ENCODE measurements at places on chromosomes 13 and 19.
A peak's percentile ranks its signal among the peaks of the same experiment; 100 is the strongest.

DNA sequence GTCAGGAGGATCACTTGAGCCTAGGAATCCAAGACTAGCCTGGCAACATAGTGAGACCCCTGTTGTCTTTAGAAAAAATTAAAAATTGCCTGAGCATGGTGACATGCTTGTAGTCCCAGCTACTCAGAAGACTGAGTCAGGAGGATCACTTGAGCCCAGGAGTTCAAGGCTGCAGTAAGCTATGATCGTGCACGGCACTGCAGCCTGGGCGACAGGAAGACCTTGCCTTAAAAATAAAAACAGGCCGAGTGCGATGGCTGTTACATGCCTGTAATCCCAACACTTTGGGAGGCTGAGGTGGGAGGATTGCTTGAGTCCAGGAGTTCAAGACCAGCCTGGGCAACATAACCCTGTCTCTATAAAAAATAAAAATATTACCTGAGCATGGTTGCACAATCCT lies 5.4 kb downstream of the HNRNPUL1 start:
- no peak for DNase-seq

DNA sequence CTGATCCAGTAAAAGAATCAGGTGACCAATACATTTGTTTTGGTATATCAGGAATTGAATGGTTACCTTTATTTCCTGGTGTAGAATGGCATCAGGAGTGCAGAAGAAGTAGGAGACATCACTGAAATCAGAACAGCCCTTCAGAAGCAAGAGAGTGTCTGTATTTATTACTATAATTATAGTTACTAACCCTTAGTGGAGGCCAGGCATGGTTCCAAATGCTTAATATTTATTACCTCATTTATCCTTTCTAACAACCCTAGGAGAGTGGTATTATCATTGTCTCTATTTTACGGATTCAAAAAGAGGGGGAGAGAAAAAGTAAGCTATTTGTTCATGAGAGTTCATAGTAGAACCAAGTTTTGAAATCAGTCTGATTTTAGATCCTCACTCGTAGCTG lies 1292.9 kb downstream of the PCDH9 start:
- DNase-seq: no peak

- no peak for DNase-seq
Measured at GRCh38 chr19:8245869-8246835, 37.0 kb downstream of the CERS4 start.

DNA sequence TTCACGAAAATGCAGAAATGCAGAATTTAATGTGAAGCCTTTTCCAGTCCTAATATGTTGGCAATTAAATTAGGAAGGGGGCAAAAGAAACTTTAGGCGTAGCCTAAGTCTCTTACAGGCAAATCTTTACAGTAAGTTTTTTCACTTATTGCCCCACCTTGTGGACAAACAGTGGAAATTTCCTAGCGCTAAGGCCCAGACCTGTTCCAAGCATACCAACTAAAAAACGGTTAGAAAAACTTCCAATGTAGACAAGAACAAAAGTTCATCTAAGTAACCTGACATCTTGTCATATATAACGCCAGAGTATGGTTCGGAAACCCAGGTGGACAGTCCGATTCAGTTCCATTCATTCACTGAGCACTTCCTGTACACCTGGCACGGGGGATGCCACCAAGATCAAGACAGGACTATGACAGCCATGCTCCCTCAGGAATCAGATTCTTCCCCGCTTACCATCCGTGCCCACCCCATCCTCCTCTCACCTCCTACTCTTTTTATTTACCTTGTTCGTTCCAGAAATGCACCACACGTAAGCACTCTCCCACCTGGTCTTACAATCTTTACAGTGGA lies 4.9 kb downstream of the ZAR1L start:
- no peak for DNase-seq

DNA sequence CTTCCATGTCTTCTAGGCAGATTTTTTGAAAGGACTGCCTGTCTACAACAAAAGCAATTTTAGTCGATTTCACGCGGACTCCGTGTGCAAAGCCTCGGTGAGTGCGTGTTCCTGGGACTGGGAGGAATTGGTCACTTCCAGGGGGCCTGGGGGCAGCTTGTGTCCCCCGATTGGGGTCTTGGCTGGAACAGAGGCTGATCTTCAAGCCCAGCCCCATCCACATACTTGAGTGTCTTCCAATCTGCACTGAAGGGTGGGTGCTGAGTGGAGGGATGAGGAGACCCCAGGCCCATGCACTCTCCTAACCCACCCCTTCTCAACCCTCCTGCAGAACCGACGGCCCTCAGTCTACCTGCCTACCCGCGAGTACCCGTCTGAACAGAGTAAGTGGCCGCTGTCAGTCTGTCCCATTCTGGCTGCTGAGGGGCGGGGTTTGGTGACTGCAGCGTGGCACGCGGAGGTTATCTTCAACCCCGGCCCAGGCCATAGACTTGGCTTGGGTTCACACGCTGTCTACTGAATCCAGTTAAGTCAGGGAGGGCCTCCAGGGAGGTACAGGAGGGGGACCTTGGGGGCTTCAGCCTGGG lies 4.7 kb downstream of the DDA1 start:
- no peak for DNase-seq

- DNase-seq: no peak
Measured at GRCh38 chr19:483332-484072, 12.8 kb upstream of the MADCAM1 start.

DNA sequence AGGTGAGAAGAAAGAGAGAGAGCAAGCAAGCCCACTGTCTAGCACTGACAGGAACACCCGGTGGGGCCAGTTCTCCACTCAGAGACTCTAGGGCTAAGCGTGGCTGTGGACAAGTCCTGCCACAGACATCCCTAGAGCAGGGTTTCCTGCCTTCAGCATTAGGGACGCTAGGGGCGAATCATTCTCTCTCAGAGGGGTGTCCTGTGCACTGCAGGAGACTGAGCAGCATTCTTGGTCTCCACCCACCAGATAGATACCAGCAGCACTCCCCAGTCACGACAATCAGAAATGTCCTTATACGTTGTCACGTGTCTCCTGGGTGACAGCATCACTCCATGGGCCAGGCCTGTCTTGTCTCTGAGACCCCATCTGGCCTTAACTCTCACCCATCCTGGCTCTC lies 1.5 kb downstream of the OR10H1 start:
- DNase-seq: no peak

DNA sequence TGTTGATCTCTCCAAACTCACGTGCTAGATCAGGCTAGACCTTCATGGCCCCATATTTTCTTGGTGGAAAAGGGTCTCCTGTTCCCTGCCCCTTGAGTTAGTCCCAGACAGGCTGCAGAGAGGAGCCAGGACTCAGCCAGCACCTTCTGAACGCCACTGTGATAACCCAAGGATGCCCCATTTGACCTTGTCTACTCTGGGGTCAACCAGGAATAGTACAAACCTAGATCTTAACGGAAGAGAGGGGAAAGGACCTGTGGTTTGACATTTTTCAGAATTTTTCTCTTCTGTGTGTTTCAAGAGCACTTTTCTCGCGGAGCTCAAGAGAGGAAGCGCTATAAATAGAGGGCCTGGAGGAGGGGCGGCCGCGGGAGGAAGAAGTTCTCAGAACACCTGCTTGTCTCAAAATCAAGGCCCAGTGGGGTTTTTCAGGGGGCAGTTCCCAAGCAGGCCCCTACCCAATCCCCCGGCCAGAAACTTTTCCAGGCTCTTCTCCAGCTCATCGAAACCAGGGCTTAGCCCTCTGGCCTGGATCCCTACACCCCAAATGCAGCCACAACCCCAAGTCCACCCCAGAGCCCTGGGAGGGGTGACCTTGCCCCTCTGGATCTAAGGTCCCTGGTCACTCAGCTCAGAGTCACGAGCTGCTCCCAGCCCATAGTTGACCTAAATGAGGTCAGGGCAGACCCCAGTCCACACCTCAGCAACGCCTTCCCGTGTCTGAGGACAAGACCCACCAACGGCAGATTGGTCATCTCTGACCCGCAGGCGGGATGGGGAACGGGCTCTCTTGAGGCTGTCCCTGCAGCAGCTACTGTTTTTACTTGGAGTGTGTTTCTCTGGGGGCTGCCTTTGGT lies 75.6 kb upstream of the TM9SF2 start:
- DNase-seq: peak; percentile 11

DNA sequence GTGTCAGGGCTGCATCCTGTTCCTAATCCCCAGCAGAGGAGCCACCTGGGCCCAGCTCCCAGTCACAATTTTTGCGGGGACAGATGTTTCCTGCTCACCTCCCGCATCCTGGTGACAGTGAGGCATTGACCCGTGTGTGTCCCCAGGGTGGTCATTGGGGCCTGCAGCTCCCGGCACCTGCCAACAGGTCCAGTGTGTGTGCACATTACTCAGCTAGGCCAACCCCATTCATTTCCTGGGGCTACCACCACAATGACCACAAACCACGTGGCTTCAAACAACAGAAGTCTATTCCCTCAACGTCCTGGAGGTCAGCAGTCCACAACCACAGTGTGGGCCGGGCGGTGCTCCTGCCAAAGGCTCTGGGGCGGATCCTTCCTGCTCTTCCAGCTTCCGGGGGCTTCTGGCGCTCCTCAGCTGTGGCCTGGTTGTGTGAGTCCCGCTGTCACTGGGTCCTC lies 11.9 kb upstream of the F2RL3 start:
- DNase-seq: no peak

DNA sequence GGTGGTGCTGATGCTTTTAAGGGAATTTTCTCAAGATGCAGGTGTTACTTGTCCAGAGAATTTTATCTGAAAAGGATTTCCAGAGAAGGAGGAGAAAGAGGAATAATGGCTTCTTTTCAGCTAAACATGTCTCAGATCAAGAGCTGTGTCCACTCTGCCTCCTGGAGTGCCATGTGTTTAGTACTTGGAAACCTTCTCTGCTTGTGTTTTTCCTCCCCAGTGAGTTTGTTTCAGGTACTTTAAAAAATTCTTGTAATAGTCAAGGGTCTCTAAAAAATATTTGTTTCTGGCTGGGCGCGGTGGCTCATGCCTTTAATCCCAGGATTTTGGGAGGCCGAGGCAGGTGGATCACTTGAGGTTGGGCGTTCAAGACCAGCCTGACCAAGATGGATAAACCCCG lies 22.7 kb downstream of the ZNF431 start:
- DNase-seq: no peak

- no peak for DNase-seq
Measured at GRCh38 chr13:80083853-80084676, 256.9 kb downstream of the SPRY2 start.

GRCh38 chr19:44988273-44988672 lies 13.0 kb upstream of the RELB start:
- no peak for DNase-seq

DNA sequence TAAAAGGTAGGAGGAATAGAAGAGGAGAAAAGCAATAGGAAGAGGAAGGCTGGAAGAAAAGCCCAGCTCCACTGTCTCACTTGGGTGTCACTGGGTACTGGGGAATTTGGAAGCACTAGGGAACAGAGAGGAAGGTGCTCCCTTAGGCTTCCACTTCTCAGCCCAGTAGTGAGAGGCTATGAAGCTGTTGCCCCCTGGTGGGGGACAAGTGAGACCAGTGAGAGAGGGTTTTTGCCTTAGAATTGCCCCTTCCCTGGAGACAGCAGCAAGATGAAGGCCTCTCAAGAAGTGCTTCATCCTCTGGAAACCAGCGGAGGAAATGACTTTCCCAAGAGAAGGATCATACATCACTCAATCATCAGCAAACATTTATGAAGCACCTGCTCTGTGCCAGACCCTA lies 4.7 kb upstream of the ZNF606 start:
- no peak for DNase-seq

DNA sequence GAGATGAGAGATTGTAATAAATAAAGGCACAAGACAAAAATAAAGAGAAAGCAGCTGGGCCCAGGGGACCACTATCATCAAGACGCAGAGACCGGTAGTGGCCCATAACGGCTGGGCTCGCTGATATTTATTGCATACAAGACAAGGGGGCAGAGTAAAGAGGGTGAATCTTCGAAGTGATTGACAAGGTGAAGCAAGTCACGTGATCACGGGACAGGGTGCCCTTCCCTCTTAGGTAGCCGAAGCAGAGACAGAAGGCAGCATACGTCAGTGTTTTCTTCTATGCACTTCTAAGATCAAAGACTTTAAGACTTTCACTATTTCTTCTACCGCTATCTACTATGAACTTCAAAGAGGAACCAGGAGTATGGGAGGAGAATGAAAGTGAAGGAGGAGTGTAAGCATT lies 4.6 kb upstream of the PRKCG start:
- DNase-seq: no peak

GRCh38 chr19:15381864-15382263 lies 2.3 kb upstream of the AKAP8 start:
- DNase-seq: no peak

GRCh38 chr13:75250526-75251178 lies 231.3 kb downstream of the TBC1D4 start:
- DNase-seq: no peak

- DNase-seq: peak; percentile 58
Measured at GRCh38 chr19:16897029-16897855, 8.4 kb downstream of the F2RL3 start.

GRCh38 chr19:815079-815774 lies 6.5 kb downstream of the PLPPR3 start:
- no peak for DNase-seq

- no peak for DNase-seq
Measured at GRCh38 chr13:77456271-77456670, 79.2 kb upstream of the SCEL start.

DNA sequence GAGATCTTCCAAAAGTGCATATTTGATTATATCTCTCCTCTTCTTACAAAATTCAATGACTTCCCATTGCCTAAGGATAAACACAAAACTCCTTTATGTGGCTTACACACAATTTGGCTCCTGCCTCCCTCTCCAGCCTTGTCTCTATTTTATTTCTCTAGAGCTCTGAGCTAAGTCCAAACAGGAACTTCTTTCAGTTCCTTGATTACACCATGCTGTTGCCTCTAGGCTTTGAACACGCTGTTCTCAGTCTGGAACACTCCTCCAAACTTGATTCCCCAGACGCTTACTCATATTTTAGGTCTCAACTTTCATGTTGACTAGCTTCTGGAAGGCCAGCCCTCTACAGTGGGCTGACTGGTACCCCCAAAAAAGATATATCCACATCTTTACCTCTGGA lies 258.5 kb downstream of the COG6 start:
- DNase-seq: no peak

DNA sequence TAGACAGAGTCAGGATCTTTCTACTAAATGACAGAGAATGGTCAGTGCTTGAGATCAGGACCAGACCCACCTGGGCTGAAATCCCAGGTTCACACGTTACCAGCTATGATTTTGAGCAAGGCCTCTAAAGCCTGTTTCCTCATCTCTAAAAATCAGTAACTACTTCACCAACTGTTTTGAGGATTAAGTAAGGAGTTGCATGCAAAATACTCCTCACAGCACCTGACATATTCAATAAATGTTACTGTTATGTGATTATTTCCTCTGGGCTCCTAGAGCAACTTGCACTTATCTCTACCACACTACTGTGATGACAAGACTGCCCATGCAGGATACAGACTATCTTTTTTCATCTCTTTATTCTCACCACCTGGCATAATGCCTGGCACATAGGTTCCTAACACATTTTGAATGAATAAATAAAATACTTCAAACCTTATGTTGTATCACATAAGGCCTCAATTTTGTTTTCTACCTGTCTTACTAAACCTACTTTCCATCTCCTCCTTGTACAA lies 1.8 kb downstream of the KATNAL1 start:
- DNase-seq: no peak

Data from anterior cingulate cortex (tissue), 58 donors.